ENCODE measurements at places on chromosomes 7 and 10.

DNA sequence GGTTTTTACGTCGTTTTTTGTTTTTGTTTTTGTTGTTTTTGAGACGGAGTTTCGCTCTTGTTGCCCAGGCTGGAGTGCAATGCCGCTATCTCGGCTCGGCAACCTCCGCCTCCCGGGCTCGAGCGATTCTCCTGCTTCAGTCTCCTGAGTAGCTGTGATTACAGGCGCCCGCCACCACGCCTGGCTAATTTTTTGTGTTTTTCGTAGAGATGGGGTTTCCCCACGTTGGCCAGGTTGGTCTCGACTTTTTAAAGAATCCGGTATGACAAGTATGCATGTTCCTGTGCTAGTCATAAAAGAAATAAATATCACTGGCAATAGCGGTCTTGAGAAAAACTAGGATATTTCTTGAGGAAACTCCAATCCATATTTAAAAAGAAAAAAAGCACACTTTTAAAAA, 2.7 kb upstream of the ARL4A start:
- DNase-seq = no peak

DNA sequence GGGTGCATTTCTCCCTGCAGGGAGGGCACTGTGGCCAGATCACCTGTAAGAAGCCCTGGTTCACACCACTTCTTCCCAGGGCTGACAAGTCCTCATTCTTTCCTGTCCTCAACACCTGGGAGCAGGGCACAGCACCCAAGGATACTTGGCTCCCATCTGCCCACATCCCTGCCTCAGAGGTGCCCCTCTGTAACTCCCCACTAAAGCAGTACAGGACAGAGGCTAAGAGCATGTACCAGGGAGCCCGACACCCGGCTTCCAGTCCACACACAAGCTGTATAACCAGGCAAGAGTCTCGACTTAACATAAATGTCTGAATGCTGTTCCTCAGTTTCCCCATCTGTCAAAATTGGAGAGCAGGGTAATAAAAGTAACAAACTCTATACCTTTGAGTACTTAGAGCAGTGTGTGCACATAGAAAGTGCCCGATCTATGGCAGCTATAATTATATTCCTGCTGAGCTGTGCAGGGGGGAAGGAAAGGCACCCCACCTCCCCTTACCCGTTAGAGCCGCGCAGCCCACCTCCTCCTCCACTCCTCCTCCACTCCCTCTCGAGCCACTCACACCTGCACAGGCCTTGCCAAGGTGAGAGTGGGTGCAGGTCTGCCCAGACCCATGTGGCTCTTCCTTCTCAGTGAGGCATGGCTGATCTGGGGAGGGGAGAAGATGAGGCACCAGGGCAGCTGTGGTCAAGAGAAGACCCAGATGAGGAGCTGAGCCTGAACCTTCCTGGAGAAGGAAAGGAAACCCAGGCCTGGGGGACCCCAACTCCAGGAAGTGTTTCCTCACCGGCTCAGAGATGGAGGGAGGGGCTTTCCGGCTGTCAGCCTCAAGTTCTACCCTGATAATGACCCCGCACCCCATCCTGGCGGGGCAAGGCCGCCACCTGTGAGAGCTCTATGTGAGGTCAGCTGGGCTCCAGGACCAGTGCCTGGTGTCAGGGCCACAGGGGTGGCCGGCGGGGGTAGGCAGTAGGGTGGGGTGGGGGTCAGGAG, 22.6 kb downstream of the PODXL start:
- DNase-seq = no peak

DNA sequence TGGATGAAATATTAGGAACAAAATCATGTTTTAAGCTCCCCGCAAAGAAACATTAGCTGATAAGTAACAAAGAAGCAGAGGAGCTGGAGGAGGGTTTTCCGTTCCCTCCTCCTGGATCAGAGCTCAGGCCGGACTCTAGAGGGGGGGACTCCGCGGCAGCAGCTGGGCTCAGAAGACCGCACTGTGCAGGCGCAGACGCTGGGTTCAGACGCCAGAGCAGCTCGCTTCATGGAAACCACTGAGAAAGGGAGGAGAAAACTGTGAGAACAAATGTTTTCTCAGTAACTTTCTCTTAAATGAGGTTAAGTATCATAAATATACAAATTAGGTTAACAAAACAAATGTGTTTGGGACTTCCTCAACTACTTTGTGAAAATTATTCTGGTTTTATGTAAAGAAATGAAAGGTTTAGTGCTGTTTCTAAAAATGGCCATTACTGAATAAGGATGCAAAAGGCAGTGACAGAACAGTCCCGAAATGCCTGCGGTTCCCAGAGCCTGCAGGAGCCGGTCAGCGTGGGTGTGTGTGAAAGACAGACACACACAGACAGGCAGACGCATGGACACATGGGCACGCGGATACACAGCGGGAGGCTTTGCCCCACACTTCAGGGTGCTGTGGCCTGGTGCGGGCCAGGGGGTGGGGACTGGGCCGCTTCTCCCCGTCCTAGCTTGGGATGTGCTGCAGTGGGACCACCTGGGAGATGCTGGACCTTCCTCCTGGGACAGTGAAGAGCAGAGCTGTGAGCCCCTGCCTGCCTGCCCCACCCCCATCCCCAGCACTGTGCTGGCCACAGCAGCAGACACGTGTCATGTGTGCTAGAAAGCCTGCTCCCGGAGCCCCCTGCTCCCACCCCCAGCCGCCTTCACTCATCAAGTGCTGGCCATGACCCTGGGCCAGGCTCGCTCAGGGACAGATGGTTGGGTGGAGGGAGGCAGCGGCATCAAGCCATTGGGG, 20.3 kb upstream of the ADGRA1 start:
- no peak for DNase-seq

DNA sequence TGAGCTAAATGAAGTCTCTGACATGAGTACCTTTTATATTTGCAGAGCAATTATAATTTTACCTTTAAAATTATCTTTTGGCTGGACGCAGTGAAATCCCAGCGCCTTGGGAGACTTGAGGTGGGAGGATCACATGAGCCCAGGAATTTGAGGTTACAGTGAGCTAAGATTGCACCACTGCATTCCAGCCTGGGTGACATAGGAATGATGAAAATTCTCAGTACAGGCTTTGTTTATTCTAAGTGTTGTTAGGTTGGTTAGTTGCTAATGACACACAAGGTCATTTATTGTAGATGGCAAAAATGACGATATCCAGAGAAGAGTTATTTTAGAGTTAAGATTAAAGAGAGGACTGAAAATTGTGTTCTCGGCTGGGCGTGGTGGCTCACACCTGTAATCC, 87.6 kb downstream of the XRCC2 start:
- no peak for DNase-seq

DNA sequence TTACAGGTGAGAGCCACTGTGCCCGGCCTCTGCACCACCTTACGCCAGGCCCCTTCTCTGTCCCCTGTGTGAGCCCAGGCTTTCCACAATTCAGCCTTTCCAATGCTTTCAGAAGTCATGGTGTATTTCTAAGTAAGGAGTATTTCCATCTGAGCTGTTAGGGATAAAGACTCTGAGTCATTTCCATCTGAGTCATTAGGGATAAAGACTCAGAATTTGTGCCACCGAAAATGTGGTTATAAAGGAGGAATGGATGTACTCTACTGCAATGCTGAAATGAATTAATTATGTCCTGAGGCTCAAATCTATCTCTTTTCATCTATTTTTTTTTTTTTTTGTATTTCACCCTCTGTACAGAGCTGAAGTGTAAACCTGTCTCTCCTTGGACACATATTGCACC, 84.0 kb downstream of the GATA3 start:
- no peak for DNase-seq

- DNase-seq = no peak
Measured at GRCh38 chr10:2303169-2303568, 565.8 kb upstream of the ADARB2 start.

- no peak for DNase-seq
Measured at GRCh38 chr7:42471573-42472174, 234.7 kb upstream of the GLI3 start.

GRCh38 chr7:23927709-23928417, 217.8 kb downstream of the STK31 start:
- no peak for DNase-seq

- DNase-seq = no peak
Measured at GRCh38 chr10:63430999-63431356, 34.8 kb downstream of the JMJD1C start.

- DNase-seq = no peak
Measured at GRCh38 chr10:20948686-20949327, 51.7 kb upstream of the NEBL start.

GRCh38 chr7:17126413-17127268, 171.8 kb upstream of the AHR start:
- no peak for DNase-seq

DNA sequence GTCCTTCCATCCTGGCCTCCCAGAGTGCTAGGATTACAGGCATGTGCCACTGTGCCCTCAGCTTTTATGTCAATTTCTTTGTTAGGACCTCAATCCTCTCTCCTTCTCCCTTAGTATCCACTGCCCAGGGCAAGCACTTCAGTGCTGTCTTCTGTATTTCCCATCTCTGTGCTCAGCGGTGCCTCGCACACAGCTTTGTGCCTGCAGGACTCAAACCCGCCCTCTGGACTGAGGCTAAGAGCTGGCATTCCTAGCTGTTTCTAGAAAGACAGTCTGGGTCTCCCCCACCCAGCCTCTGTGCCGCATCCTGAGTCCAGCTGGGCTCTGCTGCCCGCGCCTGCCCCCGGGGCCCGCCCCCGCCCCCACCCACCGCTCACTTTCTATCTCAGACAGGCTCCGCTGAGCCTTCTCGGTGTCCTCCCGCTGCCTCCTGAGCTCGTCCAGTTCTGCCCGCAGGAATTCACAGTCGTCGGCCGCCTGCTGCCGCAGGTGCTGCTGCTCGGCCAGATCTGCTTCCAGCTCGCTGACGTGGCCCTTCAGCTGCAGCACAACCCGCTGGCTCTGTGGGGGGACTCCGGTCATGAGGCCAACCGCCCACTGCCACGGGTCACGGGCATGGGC, 67.3 kb downstream of the SPDYE5 start:
- DNase-seq = no peak

DNA sequence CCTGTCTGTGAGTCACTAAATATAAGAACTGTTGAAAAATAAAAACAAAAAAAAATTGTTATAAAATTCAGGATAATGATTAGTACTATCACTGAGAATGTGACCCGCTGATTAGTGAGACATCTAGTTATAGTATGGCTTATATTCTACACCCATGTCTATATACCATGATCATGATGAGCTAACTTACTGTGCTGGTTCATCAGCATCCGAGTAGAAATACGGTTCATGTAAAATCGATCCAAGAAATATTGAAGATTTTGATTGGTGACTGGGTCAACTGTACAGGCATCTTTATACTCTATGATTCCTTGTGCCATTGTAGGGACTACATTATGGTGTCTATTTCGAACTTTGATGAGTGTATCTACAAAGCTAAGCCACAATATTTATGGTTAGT, 3.7 kb downstream of the PDK4 start:
- no peak for DNase-seq

DNA sequence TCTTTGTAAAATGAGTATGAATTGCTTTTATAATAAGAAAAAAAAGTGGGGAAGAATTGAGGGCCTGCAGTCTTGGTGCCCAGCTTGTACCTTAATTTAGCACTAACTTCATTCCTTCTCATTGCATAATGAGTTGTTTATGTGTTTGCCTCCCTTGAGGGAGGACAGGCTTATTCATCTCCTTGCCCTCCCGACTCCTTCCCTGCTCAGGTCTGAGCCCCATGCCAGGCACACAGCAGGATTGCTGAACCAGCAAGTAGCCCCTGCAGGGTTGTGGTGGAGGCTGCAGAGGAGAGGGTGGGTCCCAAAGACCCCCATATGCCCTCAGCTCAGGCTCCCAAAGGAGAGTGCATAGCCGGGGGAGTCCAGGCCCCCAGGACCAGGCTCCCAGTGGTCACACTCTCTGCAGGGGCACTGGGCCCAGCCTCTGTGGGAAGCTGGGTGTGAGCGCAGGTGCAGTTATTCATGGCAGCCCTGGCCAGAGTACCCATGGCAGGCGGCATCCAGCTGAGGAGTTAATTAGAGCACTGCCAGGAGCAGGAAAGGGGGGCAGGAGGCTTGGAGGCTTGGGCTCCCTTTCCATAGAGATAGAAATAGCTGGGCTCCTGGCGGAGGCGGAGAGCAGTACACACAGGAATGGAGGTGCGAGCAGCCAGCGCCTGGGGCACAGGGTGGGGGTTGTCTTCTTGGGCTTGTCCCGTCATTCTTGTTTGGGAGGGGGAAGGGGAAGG, 28.2 kb upstream of the GOLGA7B start:
- no peak for DNase-seq

DNA sequence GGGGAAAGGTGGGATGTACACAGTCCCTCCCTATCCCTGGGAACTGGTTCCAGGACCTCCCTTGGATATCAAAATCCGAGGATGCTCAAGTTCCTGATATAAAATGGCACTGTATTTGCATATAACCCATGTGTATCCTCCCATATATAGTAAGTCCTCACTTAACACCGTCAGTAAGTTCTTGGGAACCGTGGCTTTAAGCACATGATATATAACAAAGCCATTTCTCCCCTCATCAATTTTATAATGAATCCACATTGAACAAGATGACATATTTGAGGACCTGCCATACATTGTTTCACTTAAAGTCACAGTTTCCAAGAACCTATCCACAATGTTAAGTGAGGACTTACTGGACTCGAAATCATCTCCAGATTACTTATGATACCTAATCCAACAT, 5.4 kb downstream of the CRYGN start:
- DNase-seq = no peak

DNA sequence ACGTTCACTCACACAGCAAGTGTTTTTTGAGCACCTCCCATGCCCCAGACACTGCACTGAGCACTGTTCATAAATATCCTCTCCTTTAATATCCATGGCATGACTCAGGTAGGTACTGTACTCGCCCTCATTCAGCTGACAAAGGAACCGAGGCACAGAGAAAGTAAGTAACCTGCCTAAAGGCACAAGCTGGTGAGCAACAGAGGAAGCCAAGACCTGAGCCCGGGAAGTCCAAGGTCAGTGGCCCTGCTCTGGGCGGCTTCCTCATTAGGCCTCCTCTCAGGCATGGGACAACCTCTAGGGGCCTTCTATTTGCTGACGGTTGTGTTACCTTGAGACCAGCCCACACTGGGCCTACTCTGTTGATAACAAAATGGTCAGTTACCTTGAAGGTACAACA, 45.1 kb upstream of the EZH2 start:
- DNase-seq = no peak

DNA sequence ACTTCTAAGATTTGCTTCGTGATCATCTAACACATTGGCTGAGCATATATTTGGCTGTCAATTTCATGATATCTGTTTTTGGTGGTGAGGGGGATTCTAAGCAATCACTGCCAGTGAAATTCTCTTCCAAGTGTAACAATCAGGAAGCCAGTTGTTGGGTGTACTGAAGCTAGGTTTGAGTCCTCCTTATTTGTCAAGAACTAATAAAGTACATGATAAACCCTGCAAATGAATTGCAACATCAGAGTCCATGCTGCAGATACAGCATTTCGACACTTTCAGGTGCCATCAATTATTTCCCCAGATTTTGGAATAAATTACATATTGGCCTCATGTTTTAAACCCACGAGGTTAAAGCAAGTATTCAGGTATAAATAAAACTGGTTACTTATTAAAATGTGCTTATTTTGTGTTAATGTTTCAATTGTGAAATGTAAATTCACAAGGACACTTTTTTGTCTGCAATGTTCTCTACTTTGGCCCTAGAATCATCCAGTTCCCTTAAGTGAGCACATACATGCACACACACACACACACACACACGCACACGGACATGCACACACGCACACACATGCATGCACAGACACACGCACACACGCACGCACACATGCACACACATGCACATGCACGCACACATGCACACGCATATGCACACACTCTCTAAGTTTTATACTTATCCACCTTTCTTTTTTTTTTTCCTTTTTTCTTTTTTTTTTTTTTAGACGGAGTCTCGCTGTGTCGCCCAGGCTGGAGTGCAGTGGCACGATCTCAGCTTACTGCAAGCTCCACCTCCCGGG, 510.2 kb upstream of the KLF6 start:
- no peak for DNase-seq

Data from stimulated activated CD4-positive, alpha-beta T cell treated with anti-CD3 and anti-CD28 coated beads, TNF-alpha, amount 100 ng/mL, for 48 hours (primary cell).